Trophoblast cell (in vitro differentiated cells and primary cell): ENCODE measurements at places on chromosomes 2 and 18.

DNA sequence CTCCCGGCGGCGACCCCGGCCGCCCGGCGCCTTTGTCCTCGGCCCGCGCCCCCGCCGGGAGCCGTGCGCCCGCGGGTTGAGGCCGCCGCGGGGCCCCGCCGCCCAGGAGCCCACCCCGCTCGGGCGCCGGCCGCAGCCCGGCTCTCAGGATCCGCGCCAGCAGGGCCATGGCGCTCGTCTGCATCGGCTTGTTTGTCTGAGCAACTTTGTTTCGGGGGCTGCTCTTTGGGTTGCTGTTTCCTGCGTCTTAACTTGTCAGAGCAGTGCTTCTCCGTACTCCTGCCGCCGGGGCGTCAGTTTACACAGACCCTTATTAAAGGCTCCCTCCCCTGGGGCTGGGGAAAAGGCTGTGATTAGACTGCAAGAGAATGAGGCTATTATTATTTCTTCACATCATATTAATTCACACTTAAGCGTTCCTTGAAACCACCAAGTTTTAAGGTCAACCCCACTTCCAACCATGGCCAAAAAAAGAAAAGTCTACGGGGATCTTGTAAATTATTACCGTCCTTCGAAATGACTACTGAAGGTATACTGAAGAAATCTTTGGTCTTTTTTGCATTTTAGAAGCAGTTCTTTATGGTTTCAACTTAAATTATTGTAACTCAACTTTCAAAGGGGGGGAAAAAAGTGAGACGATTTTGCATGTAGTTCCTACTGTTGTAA is at the start of gene CYP27C1:
Gene CYP27C1, minus strand, starts transcription at position 198 of the 666 bp plus-strand sequence. Its CDS starts 29 bp downstream, at position 169.
- no peak for DNase-seq

DNA sequence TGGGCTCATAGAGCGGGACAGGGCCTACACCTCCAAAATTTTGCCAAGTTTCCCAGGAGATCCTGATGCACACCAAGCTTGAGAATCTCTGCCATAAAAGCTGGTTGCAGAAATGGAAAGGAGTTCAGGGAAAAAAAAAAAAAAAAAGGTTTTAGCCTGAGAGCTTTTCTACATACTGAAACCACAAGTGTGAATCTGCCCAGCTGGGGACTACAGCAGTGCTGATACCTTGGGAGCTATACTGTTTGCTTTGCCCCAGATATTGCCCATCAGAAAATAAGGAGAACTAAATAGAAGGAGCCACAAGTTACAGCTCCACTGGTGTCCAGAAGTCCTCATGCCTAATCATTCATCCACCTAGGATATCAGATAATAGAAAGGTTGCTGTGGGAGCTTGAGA is 38.4 kb upstream of the NCKAP5 start:
- no peak for DNase-seq

- DNase-seq, result no peak
Observed at GRCh38 chr2:195410074-195410671, 246.9 kb upstream of the SLC39A10 start.

GRCh38 chr18:1464444-1465217 is 560.0 kb downstream of the ADCYAP1 start:
- no peak for DNase-seq

- peak; percentile 40 for DNase-seq
Observed at GRCh38 chr18:75208836-75209128, 157 bp downstream of the PTGR3 start.

DNA sequence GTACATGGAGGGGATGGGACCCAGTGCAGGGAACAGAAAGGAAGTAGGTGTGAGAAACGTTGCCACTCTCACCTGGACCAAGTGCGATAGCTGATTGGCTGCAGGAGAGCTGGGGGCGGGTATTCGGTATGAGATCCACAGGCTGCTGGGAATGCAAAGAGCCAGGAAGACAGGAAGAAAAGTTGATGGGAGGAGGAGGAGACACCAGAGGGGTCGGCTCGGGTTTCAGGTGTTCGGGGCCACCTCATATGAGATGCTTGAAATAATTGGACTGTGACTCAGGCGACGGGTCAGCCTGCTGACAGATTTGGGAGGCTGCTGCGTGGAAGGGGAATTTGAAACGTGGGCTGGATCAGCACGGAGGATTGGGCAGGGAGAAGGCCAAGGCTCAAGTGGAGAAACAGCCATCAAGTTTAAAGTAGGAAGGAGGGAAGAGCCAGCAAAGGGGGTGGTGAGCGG is 65.1 kb downstream of the MRPS9 start:
- peak; percentile 90 for DNase-seq

DNA sequence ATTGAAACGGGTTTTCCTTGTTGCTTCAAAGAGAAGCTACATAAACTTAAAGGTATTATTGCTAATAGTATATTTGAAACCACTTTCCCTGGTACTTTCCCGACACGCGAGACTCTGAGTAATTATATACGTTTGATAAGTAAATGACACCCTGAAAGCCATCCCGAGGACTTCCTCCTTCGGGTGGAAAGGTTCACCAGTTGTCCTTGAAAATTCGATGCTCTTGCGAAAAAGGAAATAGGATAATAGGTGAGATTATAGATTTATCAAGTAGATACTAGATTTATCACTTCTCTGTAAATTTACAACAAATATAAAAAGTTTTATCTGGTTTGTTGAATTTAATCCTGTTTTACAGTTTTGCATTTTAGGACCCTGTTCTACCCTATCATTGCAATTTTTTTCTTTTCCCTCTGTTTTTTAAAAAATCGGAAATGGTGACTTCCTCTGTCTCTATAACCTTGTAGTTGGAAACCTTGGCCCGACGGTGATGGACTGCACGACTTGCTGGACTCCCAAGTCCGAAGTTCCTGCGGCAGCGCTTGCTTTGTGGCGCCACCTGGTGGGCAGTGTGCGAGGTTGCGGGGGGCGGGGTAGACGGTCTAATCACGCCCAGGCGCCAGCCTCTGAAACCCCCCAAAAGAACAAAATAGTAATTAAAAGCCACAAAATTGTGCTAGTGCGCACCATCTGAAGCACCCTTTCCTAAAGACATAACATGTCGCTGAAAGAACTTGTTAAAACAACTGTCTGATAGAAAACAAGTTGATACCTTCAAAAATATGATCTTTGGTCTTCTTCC is 972 bp upstream of the DLX2 start:
- peak; percentile 95 for DNase-seq

GRCh38 chr2:106869512-106870275 is 16.3 kb downstream of the ST6GAL2 start:
- DNase-seq, result no peak

DNA sequence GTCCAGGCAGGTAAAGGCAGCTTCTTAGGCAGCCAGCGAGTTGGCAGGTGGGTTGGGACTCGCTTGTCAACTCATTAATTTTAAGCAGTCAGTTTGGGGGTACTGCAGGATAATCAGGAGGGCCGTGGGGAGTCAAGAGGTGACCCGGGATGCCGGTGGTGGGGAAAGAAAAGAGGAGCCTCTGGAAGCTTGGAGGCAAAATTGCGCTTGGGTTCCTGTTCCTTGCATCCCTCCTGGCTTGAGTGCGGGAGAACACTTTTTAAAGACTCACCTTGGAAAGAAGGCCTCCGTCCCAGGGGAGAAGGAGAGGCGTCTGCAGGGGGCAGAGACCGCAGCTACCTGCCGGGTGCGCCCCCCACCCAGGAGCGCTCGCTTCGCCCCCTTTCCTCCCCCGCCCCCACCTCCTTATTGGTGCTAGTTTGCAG is at the start of gene KCNJ3:
Gene KCNJ3, plus strand, starts transcription at position 400 of the 425 bp plus-strand sequence. CDS start 81 bp downstream, outside the sequence.
- DNase-seq, result no peak

- DNase-seq, result no peak
Observed at GRCh38 chr2:169562519-169562918, 11.1 kb downstream of the FASTKD1 start.
